ENCODE measurements at places on chromosomes 1 and 21. TPM values are rescaled to one million over a fixed set of nuclear protein-coding genes. Genes with fewer than 3 reads are reported as not detected.

- DNase-seq = no peak
Measured at GRCh38 chr1:32100807-32101708, 6.8 kb upstream of the KPNA6 start.

Gene PTPN7
- total RNA-seq = 14.0 TPM

Gene AURKAIP1
- 180 TPM for total RNA-seq

Gene OLFML2B
- 4.8 TPM for total RNA-seq

- DNase-seq = peak; percentile 66
Measured at GRCh38 chr21:15134701-15135470, 70.1 kb upstream of the NRIP1 start.

GRCh38 chr1:116318897-116319296, 54.1 kb upstream of the ATP1A1 start:
- DNase-seq = no peak

DNA sequence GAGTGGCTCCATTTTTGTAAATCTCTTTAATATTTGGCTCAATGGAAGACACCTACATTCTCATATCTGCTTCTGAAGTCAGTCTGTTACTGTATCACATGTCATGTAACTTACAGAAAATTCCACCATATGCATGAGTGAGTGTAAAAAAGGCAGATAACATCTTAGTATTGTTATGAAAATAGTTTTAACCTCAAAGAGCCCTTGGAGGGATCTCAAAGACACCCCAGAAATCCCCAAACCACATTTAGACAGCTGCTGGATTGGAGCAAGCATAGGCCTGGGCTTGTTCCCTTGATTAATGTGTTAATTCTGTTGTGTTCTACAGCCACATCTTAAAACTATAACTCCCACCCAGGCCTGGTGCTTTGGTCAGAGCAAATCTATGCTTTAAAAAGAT, 16.9 kb downstream of the MACO1 start:
- DNase-seq = no peak

Gene DMBX1
- not detected for total RNA-seq
